GOT3 (cell line): ENCODE measurements at places on chromosomes 6 and 20.

- DNase-seq, result no peak
Observed at GRCh38 chr6:56328728-56329090, 81.3 kb upstream of the COL21A1 start.

GRCh38 chr6:89348372-89348771 is 4.2 kb downstream of the UBE2J1 start:
- no peak for DNase-seq

- no peak for DNase-seq
Observed at GRCh38 chr20:1973601-1974440, 20.0 kb downstream of the PDYN start.

GRCh38 chr20:19693508-19693907 is 64.5 kb upstream of the RIN2 start:
- no peak for DNase-seq

DNA sequence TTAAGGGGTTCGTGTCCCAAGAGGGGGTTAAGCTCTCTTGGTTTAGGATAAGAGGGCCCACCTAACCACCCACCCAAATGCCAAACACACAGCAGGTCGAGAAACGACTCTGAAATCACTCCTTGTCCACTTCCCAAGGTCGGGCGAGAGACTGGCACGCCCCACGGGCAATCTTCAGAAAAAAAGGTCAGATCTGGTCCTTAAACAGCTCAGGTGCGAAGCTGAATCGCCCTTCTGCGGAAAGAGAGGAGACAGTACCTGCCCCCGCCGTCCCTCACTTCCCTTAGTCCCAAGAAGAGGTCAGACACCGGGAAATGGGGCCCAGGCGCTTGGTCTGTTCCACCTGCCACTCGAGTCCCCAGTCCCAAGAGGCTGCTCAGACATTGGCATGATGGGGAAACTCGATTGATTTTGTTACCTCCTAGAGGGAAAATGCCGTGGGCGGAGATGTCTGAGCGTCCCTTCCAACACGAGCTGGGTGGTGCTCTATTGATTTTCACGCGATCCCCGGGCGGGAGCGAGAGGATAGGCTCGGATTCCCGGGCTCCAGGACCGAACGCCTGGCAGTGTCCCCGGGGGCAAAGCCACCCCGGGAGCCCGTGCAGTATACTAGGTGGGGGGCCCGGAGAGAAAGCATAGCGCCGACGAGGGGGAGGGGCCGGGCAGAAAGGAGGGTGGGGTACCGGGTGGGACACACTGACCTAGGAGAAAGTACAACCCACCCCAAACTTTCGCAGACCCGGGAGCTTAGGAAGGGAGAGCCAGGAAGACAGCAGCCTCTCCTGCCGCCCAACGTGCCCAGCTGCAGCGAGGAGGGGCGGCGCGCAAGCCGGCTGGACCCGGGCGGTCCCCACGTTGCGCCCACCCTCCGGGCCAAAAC is 1.1 kb upstream of the SAMD5 start:
- no peak for DNase-seq

DNA sequence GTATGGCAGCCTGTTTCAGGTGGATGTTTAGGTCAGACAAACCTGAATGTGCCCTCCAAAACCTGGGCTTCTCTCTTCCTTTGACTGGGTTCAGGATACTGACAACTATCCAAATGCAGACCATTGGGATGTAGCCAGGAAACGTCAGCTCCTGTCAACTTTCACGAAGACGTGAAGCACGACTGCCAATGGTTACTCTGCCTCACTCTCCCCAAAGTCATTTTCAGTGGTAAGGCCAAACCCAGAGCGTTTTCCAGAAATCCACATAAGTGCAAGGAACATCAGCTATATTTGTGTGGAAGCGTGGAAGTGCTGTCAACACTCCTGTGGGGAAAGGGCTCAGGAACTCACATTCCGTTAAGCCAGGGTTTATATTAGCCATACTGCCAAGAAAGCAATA is 20.1 kb upstream of the RCAN2 start:
- DNase-seq, result no peak

GRCh38 chr6:89297695-89298351 is 17.3 kb downstream of the GABRR2 start:
- DNase-seq, result peak; percentile 43

- DNase-seq, result no peak
Observed at GRCh38 chr20:50220894-50221365, 30.3 kb downstream of the CEBPB start.

GRCh38 chr6:154157082-154157481 is 118.0 kb downstream of the OPRM1 start:
- DNase-seq, result no peak

DNA sequence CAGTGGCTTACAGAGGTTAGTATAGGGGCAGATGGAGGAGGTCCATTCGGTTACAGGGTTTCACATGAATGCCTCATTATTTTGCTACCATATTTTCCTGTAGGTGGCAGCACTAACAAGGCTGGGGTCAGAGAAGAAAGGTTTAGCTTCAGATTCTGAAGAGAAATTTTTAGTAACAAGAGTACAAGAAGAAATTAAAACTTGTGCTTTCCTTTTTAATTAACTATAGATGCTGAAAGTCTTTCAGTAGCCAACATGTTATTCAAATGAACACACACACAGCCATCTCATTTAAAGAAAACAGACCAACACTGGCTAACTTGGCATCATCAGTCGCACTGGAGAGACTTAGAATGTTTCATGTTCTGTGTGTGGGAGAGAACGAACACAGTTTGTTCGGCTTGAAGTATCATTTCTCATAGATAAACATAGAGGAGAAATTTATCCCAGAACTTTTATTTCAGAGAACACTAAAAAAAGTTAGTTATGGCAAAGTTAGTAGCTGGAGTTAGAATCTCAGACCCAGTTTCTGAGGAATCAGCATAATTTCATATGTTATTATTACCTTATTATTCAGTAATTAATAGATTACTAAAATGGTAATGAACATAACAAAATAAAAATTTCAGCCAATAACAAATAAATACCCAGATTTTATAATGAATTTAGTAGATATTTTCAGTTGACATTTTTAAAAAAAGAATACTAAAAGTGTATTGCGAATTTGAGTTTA is 314.0 kb upstream of the RSPO3 start:
- no peak for DNase-seq

DNA sequence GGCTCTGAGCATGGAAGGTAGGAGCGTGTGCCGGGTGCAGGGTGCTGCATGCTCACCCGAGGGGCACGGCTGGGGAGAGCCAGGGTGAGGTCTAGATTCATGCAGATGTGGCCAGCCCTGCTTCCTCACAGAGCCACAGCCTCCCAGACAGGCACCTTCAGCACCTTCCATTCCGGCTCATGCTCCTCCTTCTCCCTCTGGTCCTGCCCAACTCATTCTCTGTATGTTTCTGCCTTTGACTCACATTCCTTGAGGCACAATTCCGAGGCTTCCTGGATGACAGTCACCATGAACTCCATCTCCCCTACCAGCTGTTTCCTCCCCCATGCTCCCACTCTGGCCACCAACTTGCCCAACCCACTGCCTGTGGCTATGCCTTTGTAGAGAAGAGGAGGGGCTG is 35.4 kb downstream of the DACT2 start:
- no peak for DNase-seq

DNA sequence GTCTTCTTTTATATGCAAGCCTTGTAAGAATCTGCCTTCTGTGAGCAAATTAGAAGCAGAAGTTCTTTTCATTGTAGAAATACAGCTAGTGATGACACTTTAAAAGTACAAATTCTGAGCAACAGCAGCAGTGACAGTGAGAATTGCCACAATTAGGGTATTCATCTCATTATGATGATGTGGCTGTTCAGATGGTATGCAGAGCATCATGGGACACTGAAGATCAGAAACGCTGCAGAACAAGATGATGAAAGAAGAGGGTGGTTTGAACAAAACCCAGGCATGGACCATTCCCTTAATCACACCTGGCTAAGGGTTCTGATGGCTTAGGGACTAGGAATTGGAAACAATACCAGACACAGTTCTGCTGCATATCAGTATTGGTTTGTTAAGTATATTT is 312.7 kb upstream of the TBX18 start:
- DNase-seq, result no peak

- no peak for DNase-seq
Observed at GRCh38 chr6:82040405-82041221, 206.9 kb downstream of the IBTK start.

DNA sequence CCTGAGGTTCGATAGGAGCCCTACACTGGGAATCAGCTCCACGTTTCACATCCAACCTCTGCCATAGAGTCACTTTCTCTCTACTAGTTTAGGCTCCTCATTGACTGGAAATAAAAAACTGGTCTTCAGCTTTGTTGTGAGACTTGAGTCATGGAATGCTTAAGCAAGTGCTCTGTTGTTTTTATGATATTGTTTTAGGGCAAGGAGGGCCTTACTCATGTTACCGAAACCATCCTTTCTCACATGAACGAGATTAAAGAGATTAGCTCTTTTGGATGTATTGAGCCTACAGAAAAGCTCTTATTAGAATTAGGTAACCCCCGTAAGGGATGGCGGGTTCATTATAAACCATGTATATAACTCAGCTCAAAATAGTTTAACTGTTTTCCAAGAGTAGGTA is 6.9 kb upstream of the MOCS1 start:
- DNase-seq, result no peak

- DNase-seq, result no peak
Observed at GRCh38 chr6:39834278-39834677, 42.1 kb downstream of the DAAM2 start.

GRCh38 chr6:114342086-114342825 is 567 bp downstream of the HS3ST5 start:
- DNase-seq, result no peak

DNA sequence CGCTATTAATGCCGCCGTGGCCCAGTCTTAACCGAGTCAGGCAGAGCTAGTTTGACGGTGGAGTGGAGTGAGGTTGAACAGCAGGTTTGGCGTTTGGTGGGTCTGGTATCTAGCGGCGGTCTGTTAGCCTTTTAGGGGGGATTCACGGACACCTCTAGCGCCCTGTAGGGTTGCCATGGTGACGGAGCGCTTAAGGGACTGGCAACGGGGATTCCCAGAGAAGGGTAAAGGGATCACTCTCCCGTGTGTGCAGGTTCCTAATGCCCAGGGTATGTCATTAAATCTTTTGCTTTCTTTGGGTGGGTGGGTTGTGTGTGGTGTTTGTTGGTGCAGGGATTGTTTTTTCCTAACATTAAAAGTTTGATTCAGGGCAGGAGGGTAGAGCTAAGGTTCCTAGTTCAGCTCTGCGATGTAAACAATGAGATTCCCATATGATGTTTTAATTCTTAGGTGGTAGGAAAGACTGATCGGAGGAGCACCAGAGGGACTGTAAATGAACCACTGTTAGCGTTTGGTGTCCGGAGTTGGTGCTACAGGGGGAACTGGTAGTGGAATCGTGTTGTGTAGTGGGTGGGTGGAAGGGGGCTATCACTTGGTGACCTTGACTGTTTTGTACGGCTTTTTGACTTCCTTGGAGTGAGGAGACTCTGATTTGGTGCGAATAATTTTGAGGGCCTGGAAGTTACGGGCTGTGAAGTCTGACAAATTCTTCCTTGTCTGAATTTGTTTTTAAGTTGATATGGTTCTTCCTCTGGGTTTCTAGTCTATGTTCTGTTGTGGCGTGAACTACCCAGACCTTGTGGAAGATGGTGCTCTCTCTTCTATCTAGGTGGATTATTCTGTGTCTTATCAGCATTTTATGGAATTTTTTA is 5.0 kb downstream of the BRD2 start:
- no peak for DNase-seq

GRCh38 chr6:137353346-137353745 is 134.2 kb upstream of the IFNGR1 start:
- no peak for DNase-seq

DNA sequence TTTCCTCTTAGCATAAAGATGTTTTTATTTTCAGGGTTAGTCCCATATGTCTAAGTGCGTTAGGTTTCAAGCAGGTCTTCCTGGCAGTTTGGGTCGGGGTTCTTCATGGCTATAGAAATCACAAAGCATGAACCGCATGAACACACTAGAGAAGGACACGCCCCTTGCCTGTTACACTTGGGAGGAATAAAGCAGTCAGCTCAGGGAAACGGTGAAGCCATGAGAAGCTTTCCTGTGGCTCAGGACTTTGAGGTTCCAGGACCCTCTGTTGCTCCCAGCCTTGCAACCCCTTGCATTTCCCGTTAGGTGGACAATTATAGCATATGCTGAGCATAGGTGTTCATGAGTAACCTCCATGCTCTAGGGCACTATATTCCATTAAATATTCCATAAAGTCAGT is 96.7 kb downstream of the SYCP2 start:
- no peak for DNase-seq

DNA sequence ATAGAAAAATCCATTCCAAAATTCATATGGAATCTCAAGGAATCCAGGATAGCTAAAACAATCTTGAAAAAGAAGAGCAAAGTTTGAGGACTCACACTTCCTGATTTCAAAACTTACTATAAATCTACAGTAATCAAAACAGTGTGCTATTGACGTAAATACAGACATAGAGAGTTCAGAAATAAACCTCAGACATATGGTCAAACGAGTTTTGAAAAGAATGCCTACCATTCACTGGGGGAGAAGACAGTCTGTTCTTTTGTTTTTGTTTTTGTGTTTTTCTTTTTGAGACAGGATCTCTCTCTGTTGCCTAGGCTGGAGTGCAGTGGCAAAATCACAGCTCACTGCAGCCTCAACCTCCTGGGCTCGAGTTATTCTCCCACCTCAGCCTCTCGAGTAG is 25.3 kb upstream of the PROKR2 start:
- no peak for DNase-seq

- DNase-seq, result no peak
Observed at GRCh38 chr20:3753098-3753497, 14.5 kb downstream of the ADISSP start.

DNA sequence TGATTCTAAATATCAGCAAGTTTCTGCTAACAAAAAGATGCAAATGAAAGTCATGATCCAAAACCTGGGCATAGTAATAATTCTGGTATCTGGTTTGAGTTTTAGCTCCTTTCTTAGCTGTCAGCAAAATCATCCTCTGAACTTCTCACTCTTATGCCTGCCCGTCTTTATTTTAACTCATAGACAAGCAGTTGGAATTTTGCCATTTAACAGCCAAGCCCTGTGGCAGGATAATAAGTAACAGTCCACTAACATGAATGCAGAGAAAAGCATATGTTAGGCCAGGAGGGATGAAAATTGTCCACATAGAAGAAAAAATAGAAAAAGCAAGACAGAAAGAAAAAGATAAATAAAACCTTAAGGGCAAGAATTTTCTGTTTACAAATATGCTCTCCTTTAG is 170.0 kb upstream of the LAMA2 start:
- no peak for DNase-seq

DNA sequence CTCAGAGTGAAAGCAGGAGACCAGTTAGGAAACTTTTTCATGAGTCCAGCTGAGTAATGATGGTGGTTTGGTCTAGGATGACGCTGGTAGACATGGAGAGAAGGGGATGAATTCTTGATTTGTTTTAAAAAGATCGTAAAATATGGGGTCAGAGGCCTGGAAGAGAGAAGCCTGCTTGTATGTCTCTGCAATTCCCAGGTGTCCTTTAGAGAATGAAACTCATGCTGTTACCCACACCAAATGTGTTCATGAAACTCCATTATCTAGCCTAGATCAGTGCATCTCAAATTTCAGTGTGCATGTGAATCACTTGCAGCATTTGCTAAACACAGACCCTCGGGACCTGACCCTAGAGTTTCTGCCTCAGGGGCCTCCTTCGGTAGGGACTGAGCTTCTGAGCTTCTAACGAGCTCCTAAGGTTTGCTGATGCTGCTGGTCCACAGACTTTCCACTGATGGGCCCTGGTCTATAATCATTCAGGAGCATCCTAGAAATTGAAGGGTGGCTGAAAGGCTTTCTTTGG is 302.0 kb upstream of the PLCB4 start:
- DNase-seq, result no peak

- no peak for DNase-seq
Observed at GRCh38 chr6:113927001-113927400, 43.9 kb downstream of the HDAC2 start.

- no peak for DNase-seq
Observed at GRCh38 chr6:116564311-116564710, 7.0 kb upstream of the RWDD1 start.

- no peak for DNase-seq
Observed at GRCh38 chr6:42963179-42963854, 2.8 kb downstream of the GNMT start.
